ENCODE measurements at places on chromosomes 5 and 9.

DNA sequence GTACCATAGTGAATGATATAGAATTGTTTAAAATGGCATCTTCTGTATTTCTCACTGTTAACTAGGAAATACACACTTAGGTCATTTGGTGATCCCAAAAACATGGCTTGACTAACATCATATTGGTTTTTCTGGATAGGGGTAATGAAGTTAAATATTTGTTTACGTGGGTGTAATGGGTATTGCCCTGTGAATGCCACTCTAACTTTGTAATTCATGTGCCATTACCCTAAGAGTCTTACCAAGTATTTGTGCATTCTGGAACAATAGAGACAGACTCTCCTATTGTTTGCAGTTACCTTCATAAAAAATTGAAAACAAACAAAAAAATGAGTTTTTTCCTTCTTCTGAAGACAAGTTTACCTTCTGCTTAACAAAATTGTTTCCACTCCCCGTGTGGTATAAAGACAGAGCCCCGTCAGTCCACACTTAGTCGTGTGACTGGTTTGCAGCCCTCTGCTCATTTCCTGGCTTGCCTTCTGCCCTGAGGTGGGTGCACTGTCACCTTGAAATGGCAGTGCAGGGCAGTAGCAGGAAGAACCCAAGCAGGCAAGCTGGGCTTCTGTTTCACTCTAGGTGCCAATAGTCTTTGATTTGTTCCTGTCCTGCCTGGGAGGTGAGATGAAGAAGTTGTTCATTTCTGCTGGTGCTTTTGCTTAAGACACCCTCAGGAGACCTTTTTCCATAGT lies 9.6 kb upstream of the CATSPER3 start:
- DNase-seq = peak; percentile 9

DNA sequence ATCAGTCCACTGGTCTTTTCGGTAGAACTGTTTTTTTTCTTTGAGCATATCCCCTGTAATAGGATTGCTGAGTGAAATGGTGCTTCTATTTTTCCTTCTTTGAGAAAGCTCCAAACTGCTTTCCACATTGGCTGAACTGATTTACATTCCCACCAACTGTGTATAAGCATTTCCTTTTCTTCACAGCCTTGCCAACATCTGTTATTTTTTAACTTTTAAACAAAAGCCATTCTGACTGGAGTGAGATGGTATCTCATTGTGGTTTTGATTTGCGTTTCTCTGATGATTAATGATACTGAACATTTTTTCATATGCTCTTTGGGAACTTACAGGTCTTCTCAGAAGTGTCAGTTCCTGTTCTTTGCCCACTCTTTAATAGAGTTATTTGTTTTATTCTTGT lies 764.7 kb downstream of the MTRR start:
- no peak for DNase-seq

DNA sequence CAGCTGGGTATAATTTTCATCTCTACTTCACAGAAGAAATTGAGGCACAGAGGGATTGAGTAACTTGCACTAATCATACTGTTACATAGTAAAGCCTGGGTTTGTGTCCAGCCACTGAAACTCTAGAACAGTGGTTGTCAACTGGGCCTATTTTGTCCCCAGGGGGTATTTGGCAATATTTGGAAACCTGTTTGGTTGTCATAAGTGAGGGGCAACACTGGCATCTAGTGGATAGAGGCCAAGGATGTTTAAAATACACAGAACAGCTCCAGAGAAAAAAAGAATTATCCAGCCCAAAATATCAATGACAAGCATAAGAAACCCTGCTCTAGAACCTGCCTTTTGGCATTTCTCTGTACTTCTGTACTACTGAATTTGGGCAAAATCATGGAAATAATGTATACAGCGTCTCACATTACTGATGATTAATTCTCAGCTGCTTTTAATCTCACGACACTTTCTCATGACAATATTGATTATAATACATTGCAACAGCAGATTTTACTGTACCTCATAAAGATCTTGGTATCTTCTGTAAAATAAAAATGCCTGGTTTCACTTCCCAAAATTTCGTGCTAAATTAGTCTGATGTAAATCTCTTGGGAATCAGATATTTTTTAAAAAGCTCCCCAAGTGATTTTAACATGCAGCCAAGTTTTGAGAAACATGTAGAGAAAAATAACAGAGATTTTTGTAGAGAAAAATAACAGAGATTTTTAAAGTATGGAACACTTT lies 112.7 kb downstream of the RORB start:
- DNase-seq = no peak

GRCh38 chr5:132777209-132778069 lies at the start of gene SEPTIN8:
TSS of gene SEPTIN8 (minus strand) at chr5:132777239. CDS start at chr5:132777137, 102 bp downstream.
- DNase-seq = peak; percentile 12

- DNase-seq = no peak
Observed at GRCh38 chr9:102405218-102405867, 589.8 kb upstream of the CYLC2 start.

DNA sequence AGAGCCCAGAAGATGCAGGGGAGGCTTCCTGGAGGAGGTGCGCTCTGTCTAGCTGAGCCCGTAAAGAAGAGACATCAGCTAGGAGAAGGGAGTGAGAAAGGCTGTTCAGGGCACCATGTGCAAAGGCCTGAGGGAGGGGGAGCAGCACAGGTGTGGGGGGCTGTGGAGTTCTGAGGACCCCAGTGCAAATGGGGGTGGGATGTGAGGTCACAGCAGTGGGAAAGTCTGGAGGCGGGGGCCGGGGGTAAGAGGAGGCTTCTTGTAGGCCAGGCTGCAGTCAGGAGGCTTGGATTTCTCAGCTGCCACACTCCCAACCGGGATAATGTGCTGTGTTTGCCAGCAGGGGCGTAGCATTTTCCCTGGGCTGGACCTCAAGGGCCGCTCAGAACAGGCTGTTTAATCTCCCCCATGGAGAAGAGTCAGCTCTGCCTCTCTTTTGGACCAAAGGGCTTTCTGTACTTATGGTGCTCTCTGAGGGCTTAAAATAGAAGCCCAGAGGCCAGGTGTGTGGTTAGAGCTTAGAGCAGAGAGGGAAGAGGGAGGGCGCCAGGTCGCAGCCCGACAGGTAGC lies 5.7 kb downstream of the NEURL1B start:
- no peak for DNase-seq

DNA sequence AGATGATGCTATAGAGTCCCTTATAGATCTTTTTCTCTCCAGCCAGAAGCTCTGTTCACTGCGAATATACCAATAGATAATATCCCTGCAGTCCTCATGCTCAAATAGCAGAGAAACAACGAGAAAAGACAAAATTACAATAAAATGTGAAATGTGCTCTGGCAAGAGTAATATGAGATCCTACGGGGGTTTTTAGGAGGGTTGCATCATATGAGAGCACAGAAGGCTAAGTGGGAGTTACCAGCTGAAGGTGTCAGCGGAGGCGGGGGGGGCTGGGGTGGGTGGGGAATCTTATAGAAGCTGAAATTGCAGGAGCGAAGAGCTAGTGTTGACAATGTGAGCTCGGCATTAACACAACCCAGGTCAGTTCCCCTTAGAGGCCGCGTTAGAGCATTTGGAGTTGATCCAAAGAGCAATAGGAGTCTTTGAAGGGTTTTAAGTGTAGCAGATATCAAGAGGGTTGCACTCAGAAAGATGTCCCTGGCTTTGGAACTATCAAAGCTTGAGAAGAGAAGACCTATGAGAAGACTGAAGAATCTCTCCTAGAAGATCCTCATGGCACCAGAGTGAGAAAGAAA lies 109.7 kb downstream of the BASP1 start:
- DNase-seq = no peak

- no peak for DNase-seq
Observed at GRCh38 chr5:35430381-35431162, 187.1 kb upstream of the SPEF2 start.

DNA sequence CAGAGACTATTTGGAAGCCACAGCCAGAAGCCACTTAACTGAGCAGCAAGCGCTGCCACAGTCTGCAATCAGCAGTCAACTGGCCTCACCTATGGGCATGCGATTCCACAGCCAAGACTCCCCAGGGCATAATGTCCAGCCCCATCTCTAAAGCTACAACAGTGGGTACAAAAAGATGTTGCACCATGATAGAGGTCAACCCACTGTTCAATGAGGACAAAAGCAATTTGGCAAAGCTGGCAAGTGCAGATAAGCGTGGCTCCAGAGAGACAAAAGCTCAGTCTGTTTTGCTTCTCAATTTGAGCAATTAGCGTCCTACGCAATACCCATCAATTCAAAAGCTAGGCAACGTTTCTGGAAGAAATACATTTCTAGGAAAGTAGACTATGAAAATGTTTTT lies 3.2 kb downstream of the TAS2R1 start:
- DNase-seq = no peak

DNA sequence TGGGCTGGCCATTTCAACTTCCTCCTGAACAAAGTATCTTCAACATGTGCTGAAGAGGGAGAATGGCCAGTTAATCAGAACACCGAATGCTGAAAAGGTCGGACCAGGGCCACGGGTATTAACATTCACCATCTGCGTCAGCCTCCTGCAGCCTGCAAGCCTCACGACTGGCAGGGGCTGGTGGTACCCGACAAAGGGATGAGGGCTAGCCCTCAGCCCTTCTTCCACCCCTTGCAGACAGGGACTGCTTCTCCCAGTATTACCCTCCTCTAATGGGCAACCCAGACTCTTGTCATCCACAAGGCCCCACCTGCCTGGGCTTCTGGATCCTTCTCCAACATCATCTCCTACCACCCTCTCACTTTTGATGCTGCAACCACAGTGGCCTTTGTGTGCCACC lies 246.6 kb downstream of the FSTL4 start:
- DNase-seq = no peak

- peak; percentile 22 for DNase-seq
Observed at GRCh38 chr5:35816881-35817521, 39.7 kb upstream of the IL7R start.

GRCh38 chr9:36642817-36643216 lies 70.1 kb downstream of the MELK start:
- DNase-seq = no peak

GRCh38 chr9:80957801-80958200 lies 731.5 kb downstream of the TLE1 start:
- DNase-seq = no peak

DNA sequence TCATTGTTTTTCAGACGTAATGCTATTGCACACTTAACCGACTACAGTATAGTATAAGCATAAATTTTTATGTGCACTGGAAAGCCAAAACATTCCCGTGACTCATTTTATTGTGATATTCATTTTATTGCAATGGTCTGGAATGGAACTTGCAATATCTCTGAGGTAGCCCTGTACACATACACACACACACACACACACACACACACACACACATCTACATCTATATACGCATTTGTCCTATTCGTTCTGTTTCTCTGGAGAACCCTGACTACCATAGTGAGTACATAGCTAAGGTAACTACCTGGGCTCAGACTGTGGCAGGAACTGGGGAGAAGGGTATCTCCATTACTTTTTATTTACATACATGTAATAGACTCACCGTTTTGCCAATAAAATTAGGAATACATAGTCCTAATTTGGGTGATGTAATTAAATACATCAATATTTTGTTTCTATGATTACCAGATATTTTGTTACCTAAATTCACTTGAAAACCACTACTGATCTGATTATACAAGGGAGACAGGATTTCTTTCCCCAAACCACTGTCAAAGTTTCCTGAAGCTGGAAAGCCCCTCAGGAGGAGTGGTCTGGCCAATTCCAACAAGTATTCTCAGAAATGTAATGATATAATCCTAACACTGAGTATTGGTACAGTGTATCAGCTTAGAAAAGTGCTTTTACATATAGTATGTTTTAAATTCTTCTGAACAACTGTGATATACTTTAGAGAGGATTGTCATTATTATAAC lies 74.0 kb upstream of the PLPP1 start:
- no peak for DNase-seq

DNA sequence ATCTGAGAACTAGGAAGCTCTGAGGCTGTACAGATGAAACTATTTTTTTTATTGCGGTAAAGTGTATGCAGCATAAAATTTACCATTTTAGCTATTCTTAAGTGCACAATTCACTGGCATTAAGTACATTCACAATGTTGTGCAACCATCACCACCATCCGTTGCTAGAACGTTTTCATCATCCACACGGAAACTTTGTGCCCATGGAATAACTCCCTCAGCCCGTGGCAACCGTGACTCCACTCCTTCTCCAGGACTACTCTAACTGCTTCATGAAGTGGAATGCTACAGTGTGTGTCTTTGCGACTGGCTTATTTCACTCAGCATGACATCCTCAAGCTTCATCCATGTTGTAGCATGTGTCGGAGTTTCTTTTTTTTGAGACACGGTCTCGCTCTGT lies 57.1 kb downstream of the COL23A1 start:
- DNase-seq = no peak

DNA sequence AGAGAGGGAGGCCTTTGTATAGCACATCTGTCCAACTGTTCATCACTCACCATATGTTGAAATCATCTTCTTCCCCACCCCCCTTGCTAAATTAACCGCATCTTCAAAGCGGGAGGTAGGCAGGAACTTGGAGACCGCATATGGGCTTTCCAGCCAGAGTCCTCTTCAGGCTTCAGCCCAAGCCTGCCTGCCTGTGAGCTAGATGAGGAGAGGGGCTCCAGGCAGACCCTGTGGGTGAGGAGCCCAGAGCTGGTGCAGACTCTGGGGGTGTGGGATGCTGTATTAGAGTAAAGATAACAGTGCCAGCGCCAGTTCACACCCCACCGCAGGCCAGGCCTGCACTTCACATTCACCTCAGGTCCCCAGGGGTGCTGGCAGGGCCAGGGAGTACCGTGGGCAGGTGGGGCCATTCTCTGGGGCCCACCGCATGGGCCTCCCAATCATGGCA lies 16.2 kb downstream of the PRRC2B start:
- DNase-seq = peak; percentile 44

DNA sequence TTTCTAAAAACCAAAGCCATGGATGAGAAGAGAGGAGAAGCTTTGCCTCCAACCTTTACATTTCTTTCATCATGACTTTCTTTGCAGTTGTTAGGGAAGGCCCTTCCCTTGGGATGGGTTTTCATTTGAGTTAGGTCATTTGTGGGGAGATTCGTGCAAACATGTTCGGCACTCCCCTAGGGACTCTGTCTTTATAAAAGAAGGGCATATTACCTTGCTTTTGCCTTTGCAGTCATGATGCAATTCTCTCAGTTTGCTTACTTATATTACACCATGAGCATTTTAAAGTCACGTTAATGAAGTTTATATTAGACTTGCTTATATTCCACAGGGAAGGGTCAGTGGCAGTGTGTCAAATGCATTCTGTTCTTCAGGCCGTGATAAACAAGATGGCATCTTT lies 289.3 kb upstream of the WWC1 start:
- no peak for DNase-seq

GRCh38 chr5:146428658-146429057 lies 18.5 kb upstream of the TCERG1 start:
- no peak for DNase-seq
